Upper lobe of left lung (tissue), 6 donors: ENCODE measurements at places on chromosomes 3 and 15. TPM values are rescaled to one million over a fixed set of nuclear protein-coding genes. Genes with fewer than 3 reads are reported as not detected.
A peak's percentile ranks its signal among the peaks of the same experiment; 100 is the strongest.

DNA sequence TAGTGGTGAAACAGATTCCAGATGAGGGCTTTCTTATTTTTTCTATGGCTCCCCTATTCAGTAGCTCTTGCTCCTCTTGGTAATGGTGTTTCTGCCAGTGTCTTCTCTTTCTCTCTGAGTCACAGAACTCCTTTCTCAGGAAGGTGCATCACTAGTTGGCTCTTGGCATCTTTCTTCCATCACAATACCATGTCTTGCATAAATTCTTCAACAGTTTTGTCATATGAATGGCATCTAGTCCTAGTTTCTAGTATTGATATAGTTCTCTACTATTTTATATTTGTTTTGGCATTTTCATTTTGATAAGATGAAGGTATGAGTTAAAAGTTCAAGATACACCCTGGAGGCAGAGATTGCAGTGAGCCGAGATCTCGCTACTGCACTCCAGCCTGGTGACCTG lies 51.0 kb downstream of the REC114 start:
- DNase-seq, result no peak

The PPP1R14D gene
- not detected for total RNA-seq

DNA sequence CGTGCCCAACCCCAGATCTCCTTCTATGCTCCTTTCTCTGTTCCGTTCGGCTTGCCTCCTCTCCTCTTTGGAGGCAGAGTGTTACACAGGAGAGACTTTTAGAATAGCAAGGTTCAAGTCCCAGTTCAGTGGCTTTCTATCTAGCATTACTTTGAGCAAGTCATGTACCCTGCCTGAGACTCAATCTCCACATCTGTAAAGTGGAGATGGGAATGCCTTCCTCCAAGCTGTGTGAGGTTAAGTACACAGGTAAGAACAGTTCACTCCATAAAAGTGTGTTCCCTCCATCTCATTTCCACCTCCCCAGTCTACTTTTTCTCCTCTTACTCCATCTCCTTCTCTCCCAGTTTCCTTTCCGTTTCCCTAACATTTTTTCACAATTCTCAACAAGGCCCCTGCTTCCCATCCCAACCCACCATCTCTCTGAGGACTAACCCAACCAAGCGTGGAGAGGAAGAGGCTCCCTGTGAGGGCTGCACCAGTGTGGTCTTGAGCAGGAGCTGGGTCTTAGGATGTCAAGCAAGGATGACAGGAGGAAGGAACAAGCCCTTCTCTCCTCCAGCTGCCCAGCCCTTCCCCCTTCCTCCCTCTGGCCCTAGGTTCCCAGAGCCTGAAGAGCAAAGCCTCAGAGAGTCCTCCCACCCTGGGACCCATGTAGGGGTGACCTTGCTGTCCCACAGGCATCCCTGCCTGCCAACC lies 6.4 kb downstream of the ATP8B4 start:
- no peak for DNase-seq

- no peak for DNase-seq
Measured at GRCh38 chr3:123124971-123125370, 58.1 kb downstream of the PDIA5 start.

DNA sequence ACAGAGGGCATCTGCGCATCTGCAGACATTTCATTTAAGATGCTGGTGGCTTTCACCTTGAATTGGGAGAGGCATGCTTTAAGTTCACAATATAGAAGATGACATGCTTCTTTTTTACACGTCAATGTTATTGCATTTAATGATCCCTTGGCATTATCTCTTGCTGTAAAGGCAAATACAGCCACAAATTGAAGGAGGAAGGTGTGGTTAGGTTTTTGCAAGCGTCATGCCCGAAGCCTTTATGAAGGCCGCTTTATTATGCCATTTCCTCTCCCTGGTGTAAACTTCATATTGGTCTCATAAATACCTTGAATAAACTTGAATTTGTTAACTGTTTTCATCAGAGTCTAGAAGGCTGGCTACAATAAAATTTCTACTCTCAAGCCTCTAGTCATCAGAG lies 212.7 kb downstream of the PDZRN3 start:
- DNase-seq, result no peak

The SH2D7 gene
- total RNA-seq, result not detected

GRCh38 chr15:67064607-67065530 lies 533 bp upstream of the SMAD3 start:
- DNase-seq, result peak; percentile 61

The C3orf49 gene
- not detected for total RNA-seq

DNA sequence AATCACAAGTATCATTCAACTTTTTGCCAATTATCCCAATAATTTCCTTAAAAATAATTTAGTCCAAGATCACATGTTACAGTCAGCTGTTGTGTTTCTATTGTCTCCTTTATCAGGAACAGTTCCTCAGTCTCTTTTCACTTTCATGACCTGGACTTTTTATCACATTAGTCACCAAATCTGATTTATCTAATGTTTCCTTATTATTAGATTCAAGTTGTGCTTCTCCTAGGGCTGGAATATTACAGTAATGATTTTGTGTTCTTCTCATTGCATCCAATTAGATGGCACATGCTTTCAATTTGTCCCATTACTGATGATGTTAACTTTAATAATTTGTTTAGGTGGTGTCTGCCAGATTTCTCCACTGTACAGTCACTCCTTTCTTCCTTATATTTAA lies 66.3 kb upstream of the DCBLD2 start:
- no peak for DNase-seq

DNA sequence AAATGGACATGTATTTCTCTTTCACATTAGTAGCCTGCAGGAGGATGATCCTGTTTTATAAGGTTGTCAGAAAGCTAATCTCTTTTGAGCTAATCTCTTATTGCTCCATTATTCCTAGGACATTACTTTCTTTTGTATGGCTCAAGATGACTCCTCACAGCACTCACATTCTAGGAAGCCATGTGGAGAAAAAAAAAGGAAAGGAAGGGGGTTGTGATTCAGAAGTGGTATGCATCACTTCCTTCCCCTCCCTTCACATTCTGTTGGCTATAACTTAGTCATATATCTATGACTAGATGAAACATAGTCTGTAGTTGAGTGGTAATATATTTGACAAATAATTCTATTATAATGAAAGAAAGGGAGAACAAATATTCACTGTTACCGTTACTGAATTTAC lies 168.8 kb upstream of the TTC14 start:
- no peak for DNase-seq

DNA sequence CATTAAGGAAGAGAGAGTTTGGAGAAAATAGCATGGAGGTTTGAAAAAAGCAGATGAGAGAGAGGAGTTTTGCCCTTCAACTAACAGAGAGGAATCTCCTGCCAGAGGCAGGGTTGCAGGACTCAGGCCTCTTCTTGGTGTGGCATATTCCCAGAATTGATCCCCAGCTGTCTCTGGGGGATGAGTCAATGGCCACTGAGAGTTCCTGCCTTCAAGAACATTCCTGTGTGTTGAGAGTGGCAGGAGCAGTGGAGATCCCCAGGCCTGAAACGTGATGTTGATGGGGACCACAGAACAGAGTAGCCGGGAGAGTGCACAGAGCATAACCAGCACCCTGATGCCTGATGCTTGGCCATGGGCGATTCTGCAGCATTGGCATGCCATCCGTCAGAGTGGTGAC lies 348.4 kb upstream of the THBS1 start:
- no peak for DNase-seq

DNA sequence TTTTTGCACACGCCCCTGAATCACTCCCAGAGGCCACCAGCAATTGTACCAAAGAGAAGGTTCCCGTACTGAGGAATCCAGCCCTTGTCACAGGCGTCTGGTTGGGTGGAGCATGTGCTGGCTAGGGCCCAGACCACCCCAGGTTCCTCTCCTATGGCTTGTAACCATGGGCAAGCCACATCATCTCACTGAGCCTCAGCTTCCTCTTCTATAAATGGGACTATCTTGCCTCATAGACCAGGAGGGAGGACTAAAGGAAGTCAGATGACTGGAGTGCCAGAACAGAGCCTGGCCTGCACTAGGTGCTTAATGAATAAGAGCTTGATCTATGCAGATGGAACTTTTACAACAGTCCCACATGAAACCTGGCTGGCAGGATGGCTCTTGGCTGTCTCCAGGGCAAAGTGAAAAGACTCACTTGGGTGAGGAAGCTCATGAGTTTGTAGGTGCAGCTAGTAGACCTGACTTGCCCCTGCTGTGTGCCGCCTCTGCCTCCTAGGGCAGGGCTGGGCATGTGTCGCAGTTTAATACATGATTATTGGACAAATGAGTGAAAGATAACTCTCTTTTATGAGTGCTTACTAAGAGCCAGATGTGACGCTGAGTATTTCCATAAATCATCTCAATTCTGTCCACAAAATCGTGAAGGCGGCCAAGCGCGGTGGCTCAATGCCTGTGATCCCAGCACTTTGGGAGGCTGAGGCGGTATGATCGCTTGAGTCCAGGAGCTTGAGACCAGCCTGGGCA lies 29.3 kb downstream of the CTSH start:
- no peak for DNase-seq

DNA sequence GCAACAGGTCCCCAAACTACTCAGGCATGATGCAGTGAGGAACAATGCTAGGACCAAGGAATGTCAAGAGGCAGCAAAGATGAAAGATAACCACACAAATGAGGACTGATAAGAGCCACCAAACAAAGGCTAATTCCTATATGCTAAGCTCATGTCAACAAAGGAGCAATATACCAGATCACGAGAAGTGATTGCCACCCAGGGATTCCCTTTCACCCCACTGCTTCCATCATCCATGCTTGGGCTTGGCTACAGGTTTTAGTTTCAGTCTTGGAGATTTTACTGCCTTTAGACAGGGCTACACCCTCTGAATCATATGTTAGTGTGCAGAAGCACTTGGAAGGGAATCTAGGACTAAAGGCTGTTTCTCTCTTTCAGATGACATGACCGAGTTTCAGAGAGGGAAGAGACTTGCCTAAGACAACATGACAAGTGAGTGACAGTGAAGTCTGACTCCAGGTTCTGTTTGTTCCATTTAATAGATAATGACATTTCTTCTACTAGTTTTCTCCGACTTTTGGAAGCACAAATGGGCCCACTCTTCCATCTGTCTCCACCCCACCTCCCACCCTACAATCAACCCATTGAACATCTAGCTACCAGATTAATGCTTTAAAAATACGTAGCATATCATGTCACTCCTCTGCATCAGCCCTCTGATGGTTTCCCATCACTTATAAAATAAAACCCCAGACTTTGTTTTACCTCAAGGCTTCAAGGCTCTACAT lies 173.5 kb upstream of the LRRN1 start:
- DNase-seq, result no peak

DNA sequence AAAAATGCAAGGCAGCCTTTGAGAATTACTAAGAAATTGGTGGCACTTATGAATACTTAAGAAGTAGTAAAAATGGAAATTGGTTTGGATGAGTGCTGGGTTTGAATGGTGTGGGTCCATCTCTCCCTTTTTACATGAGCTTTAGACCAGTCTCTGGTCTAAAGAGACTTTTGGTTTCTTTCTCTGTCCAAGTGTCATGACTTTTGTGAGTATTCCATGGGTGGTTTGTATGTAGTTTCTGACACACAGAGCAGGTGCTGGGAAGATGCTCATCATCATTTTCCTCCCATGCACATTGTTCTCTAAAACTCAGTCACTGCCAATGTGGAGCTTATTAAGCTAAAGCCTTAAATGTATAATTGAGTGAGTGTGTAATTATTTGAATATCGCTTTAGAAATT lies 63.5 kb downstream of the KAT2B start:
- DNase-seq, result no peak

DNA sequence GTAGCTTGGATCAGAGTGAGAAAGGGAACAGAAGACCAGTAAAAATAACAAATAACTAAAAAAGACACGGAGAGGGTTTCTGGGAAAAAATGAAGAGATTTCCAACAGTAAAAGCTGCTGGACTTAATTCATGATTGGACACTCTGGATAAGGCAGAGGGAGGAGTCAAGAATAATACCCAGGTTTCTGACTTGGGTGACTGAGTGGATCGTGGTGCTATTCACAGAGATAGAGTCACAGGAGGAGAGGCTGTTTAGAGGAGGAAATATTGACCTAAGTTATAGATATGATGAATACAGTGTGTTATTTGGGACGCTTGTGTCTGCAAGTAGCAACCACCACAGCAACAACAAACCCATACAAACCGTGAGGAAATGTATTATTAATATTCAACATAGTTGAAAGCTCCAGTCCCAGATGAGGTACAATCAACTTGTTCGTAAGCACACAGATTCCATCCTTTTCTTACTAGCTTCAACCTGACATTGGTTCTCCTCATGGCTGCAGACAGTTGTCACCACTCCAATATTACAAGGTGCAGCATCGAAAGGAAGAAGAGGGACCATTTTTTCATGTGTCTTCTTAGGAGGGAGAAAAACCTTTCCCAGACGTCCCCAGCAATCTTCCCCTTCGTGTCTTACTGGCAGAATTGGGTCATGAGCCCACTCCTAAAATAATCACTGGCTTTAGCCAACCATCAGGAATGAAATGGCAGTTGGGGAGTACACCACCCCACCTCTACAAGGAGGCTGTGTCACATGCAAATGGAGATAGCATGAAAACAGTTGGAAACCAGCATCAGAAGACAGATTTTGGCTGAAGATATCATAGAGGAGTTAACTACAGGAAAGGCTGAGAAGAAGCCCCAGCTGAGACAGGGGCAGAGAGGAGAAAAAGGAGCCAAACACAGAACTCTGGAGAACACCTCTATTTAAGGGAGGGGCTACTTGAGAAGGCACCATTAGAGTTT lies 387.8 kb downstream of the SHQ1 start:
- no peak for DNase-seq

The CHDH gene
- total RNA-seq, result 10.5 TPM

GRCh38 chr3:176075046-176075445 lies 1122.2 kb downstream of the TBL1XR1 start:
- DNase-seq, result no peak

The CHRM5 gene
- not detected for total RNA-seq

GRCh38 chr15:41408234-41408641 lies 5.9 kb upstream of the NDUFAF1 start:
- no peak for DNase-seq

DNA sequence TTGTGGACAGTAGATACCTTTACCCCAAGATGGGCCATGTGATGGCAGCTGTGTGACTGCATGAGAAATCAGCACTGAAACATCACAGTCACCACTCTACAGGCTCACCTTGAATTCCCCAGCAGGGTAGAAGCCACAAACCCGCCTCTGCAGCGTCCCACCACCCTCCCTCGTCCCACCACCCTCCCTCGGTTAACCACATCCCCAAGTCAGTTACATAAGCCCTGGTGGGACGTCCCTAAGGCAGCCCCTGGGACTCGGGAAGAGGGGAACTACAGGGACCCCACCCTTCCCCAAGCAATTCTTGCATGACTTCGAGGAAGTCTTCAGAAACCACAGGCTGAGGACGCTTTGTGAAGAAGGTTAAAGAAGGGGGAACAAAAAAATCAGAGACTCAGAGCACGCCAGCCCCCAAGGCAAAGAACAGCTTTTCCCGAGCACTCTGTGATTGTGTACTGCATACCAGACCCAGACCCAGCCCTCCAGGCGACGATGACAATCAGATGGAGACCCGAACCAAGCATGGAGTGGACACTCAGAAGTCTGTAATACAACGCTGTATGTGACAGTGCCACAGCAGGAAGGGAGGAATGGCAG lies 60.5 kb downstream of the SH3BP5 start:
- peak; percentile 80 for DNase-seq
